ENCODE measurements at places on chromosomes 6 and 20.

DNA sequence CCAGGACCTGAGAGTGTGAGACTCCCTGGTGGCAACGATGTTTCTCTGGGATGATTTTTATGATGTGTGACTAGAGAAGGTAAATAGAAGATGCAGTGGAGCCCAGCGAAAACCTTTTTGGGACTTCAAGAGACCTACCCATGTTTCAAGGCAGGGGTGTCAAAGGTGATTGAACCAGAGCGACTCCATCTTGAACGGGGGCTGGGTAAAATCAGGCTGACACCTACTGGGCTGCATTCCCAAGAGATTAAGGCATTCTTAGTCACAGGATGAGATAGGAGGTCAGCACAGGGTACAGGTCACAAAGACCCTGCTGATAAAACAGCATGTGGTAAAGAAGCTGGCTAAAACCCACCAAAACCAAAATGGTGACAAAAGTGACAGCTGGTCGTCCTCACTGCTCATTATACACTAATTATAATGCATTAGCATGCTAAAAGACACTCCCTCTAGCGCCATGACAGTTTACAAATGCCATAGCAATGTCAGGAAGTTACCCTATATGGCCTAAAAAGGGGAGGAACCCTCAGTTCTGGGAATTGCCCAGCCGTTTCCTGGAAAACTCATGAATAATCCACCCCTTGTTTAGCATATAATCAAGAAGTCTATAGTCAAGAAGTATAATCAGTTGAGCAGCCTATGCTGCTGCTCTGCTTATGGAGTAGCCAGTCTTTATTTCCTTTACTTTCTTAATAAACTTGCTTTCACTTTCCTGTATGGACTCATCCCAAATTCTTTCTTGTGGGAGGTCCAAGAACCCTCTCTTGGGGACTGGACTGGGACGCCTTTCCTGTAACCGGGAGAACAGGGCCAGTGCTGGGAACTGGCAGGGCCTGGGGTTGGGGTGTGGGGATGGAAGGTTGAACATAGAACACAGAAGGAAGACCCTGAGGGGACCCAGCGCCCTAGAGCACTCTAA, 526.4 kb downstream of the QKI start:
- no peak for DNase-seq

- DNase-seq, result no peak
These were observed 14.4 kb downstream of the PREX1 start for GRCh38 chr20:48813446-48813747.

- DNase-seq, result no peak
These were observed 26.0 kb upstream of the TM9SF4 start for GRCh38 chr20:32083469-32083868.

GRCh38 chr20:32764005-32764960, 2.1 kb downstream of the DNMT3B start:
- no peak for DNase-seq

GRCh38 chr6:5215159-5215558, 45.6 kb downstream of the LYRM4 start:
- DNase-seq, result no peak

GRCh38 chr20:46461808-46462207, 51.6 kb downstream of the ZNF334 start:
- no peak for DNase-seq

- no peak for DNase-seq
These were observed 128.5 kb upstream of the SALL4 start for GRCh38 chr20:51930775-51931174.

DNA sequence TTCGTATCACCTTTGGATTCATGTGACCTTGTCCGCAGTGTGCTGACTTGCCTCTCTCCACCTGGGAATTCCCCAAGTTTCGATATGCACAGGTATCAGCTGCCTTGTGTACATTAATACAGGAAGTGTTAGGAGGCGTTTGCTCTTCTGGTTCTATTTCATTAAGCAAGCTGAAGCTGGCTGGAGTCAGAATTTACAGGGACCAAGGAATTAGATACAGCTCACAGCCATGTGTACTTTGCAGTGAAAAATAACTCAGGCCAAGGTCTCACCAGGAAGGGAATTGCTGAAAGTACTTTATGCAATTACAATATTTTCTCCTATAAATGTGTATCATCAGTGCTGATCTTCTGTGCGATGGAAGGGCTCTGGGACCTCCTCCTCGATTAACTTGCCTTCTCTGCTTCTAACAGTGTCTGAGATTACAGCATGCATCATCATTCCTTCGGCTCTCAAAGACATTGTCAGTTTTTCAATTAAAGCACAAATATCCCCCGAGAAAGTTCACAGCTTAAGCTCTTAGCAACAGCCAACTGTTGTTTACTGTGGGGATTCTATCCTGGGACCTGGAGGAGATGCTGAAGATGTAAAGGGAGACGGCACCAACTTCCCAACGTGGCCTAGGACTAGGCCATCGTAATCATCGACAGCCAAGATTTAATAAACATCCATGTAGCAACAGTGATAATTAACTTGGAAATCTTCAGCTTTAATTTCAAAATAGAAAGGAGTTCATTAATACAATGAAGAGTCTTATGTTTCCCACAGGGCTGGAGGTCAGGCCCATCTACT, 13.8 kb upstream of the TIAM2 start:
- DNase-seq, result peak; percentile 26

DNA sequence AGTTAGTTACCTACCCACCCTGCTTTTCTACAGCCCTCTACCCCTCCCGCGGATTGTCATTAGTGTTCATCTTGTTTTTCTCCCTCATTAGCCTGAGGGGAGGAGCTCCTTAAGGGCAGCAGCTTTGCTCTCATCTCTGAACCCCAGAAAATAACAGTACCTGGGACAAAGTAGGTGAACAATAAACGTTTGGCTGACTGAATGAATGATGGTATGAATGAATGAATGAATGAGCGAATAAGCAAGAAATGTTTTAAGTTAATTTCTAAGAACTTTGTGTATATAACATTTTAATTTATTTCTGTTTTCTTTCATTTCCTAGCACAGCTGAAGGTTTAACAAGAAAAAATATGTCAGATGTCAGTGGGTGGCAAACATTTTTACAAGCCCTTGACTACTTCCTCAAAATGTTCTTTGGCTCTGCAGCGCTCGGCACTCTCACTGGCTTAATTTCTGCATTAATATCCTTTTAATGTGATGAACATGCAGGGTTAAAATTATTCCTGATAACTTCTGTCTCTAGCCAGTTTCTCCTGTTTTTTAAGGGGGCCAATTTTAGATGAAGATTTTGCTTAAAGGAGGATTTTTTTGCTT, 50.1 kb downstream of the SLC9A8 start:
- DNase-seq, result no peak
